Thyroid gland (tissue), 4 donors: ENCODE measurements at places on chromosomes 12 and 14. TPM values are rescaled to one million over a fixed set of nuclear protein-coding genes. Genes with fewer than 3 reads are reported as not detected.

Gene MOAP1
- total RNA-seq: 42.7 TPM

- DNase-seq: no peak
These were observed 28.6 kb downstream of the FGFR1OP2 start for GRCh38 chr12:26966842-26967241.

Gene DTX1
- total RNA-seq: 11.5 TPM

DNA sequence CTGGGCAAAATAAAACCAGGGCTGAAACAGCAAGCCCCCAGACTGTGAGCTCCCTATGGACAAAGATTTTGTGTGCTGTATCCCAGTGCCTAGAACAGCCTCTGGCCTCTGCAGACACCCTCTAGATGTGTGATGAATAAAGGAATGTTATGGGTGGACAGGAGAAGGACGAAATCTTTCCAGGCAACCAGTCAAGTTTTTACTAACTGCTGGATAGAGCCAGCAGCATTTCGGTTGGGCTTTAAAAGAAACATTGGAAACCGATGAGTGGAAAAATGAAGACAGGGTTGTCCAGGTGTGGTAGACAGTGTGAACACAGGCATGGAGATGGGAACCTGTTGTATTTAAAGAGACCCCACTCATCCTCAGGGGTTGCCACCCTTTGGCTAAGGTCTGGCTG, 4.0 kb downstream of the CHGA start:
- no peak for DNase-seq

DNA sequence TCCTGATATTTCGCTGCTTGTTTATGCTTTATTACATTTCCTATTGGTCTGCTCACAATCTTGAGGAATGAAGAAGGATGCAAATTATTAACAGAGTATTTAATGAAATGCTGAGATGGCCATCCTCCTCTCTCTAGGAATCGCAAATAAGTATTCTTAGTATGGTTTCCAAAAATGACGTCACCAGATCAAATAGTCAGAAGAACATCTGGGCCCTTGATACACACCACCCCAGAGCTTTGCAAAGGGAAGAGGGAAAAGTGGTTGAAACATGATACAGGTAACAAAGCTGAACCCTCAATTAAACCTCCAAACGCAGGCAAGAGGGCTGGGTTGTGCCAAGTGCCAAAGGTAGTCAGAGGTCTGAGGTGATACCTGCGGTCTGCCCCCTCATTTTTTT, 107.3 kb downstream of the BCL11B start:
- DNase-seq: no peak

DNA sequence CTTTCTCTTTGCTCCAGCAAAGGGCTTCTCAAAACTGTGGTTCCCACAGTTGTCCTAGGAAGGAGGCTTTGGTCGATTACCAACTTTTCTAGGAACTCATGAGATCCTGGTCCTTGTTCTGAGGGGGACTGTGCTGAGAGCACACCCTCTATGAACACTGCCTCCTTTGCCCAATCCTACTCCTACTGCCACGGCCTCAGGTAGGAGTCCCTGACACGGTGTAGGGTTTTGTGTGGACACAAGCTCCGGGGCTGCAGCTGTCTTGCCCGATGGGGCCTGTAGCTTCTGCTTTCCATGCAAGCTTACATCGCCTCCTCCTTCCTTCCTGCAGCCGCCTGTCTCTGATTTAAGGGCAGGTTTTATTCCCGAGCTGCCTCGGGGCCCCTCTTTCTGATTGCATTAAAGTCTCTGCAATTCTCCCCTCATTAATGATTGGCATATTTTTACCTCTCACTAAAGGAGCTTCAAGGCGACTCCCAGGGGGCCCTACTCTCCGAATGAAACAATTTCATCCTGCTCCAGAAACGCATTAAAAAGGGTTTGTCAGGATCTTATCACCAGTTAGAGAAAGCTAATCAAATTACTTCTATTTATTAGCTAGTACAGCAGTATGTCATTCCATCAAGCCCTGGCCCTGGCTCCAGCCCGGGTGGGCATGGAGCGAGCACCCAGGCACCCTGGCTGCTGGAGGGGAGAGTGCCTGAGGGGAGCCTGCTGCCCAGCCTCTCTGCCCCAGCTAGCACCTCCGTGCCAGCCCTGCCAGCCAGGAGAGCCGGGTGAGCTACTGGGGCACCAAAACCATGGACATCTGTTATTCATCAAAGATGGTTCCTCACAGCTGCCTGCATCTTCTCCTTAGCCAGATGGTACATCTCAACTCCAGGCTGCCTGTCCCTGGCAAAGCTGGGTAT, 38.0 kb upstream of the ESRRB start:
- no peak for DNase-seq

GRCh38 chr14:35470755-35471154, 63.2 kb upstream of the INSM2 start:
- no peak for DNase-seq

- DNase-seq: no peak
These were observed 220.2 kb downstream of the ANO6 start for GRCh38 chr12:45435945-45436710.

Gene RPS6KA5
- 6.4 TPM for total RNA-seq

- DNase-seq: no peak
These were observed 48.5 kb upstream of the TSPAN11 start for GRCh38 chr12:30878024-30878423.

Gene GRIN2B
- 0.13 TPM for total RNA-seq

GRCh38 chr12:49813131-49813530, 15.1 kb downstream of the NCKAP5L start:
- no peak for DNase-seq

DNA sequence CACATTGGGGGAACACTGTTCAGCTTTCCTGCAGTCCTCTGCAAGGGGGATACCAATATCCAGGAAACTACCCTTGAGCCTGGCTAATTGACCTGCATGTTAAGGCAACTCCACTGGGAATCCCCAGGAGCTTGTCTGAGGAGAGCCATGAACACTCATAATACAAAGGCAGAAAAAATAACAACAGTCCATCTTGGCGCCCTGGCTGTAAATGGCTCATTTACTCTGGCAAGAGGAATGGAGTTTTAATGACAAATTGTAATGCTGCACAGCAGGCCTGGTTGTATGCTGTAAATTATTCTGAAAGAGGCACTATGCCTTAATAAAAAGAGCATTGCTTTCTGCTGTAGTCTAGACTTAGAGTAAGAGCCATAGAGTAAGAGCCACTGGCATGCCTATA, 58.3 kb downstream of the SLC8A3 start:
- no peak for DNase-seq

Gene CMA1
- not detected for total RNA-seq

Gene KERA
- not detected for total RNA-seq

DNA sequence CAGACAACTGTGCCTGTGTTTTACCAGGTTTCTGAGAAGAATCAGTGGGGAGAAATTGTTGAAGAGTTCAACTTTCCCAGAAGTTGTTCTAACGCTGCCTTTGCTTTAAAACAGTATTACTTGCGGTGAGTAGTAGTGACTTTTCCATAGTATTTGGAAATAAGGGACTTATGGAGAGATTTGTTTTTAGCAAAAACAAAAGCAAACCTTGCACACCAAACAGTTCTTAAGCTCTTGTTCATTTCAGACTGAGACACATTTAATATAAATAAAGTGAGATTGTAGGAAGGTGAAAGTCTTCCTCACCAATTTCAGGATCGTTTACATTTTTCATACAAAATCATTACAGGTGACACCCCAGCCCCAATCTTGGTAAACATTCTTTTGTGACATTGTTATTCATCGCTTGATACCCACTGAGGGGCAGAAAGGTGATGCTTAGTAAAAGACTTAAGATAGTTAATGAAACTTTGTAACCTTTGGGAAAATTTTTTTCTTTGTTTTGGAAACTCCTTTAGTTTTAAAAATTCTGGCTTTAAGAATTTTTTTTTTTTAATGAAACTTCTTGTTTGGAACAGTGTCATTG, 1.8 kb downstream of the ARID2 start:
- no peak for DNase-seq

GRCh38 chr14:37673439-37673838, 78.0 kb downstream of the TTC6 start:
- DNase-seq: no peak

- no peak for DNase-seq
These were observed 120.9 kb upstream of the SFSWAP start for GRCh38 chr12:131589966-131590365.

GRCh38 chr14:93063393-93063792, 52.3 kb downstream of the ITPK1 start:
- DNase-seq: no peak

DNA sequence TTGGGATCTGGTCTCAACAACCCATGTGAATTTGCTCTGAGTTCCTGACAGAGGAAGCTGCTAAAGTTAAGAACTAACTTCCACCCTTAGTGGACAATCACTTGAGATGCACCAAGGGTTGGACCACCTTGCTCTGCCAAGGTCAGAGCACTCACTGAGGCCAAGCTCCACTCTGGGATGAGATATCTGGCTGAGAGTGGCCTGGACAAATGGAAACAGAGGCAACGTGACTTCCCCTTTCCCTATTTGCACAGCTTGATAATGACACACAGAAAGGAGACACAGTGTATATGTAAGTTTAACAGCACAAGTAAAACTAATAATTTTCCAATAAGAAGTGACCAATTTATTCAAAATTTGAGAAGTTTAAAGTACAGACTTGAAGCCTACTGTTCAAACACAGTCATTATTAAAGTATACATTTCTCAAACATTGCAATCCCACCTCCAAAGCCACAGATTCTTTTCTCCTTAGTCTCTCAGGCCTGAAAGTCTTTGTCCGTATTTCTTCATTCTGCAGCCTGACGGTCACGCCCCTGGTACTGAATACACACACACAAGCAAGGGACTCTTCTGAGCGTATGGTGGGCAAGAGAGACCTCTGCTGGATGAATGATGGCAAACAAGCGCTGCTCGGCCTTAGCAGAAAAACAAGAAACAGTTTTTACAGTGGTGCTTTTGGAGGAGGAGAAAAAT, 28.6 kb downstream of the TMEM30B start:
- DNase-seq: peak; percentile 83

GRCh38 chr14:21917699-21918436, 244.2 kb upstream of the OR4E1 start:
- DNase-seq: peak; percentile 30

Gene LMNTD1
- total RNA-seq: 0.67 TPM

- no peak for DNase-seq
These were observed 19.5 kb downstream of the PITPNM2 start for GRCh38 chr12:123131291-123131832.

DNA sequence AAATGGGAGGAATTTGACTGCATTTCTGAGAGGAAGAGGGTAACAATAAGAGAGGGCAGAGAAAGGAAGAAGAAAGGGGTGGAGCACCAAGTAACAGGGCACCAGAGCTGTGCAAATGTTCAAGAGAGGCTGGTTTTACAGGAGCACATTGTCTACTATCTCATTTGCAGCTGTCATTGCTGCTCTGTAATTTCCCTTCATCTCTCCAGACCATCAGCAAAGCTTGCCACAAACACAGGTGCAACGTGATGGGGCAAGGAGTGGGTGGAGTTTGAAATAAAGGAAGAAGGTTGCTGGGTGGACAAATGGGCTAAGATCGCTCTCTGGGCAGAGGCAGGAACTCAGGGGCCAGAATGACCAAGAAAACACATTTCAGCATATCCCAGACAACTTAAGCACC, 47.9 kb upstream of the PLEKHG6 start:
- DNase-seq: no peak

- DNase-seq: peak; percentile 27
These were observed 503 bp downstream of the FBXO21 start for GRCh38 chr12:117189725-117190209.

DNA sequence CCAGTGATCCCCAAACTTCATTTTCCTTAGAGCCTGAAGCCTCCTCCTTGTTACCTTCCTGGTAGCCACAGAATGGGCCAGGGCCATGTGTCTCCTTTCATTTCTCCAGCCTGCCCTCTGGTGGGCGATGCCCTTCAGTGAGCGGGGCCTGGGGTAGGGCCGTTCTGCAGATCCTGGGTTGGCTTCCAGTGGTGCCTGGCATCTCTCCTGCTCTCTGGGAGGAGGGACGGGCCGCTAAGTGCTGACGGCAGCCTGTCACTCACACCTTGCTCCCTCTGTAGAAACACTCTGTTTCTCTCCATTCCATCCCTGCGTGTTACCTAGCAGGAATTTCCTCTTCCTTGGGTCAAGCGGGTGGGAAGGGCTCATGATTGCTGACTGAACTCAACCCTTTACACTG, 232.1 kb downstream of the CACNA1C start:
- peak; percentile 49 for DNase-seq

- DNase-seq: peak; percentile 60
These were observed 27.8 kb upstream of the BDKRB2 start for GRCh38 chr14:96176811-96177211.
